Effector memory CD8-positive, alpha-beta T cell (primary cell): ENCODE measurements at places on chromosomes 16 and 17.

DNA sequence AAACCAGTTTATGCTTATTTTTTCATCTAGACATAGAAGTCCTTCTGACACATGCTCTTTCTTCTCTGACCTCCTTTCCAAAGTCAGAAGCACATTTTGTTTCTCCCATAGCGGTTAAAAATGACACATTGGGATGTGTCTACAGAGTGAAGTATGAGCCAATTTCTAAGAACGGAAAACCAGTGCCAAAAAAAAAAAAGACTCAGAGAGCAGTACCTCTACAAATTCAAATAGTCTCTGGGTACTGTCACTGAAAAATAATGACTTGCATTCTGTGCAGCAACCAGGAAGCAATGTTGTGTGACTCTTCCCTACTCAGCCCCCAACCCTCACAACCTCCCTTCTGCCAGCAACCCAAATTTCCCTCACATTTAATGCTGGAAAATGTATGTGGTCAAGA lies 145.5 kb upstream of the PMFBP1 start:
- no peaks in the 10 kb centered on the region for H3K36me3 ChIP-seq
- H3K27ac ChIP-seq, result no peak overlapping the region
- DNase-seq, result no peak
- H3K27me3 ChIP-seq, result no peaks in the 10 kb centered on the region
- H3K4me1 ChIP-seq, result no peaks in the 10 kb centered on the region

- H3K27ac ChIP-seq, result no peak overlapping the region
- DNase-seq, result no peak
- H3K4me3 ChIP-seq, result no peak overlapping the region
- H3K27me3 ChIP-seq, result peaks cover 18% of the 10 kb centered on the region
- H3K36me3 ChIP-seq, result no peaks in the 10 kb centered on the region
Measured at GRCh38 chr16:83768986-83769385, 38.8 kb upstream of the HSBP1 start.

DNA sequence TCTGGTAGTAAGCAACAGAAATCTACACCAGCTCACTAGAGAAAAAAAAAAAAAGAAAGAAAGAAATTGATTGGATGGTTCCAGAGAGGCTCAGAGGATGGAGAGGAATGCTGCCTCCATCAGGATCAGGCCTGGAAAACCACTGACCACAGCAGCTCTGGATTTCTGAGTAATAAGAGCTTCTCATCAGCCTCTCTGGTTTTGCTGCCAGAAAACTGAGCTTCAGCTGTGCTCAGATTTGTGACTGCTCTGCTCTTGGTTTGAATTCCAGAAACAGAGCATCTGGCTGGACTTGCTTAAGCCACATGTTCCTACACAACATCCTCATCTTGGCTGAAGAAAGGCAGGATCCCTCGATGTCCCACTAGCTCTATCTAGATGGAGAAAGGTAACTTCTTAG lies 25.9 kb downstream of the IRX6 start:
- H3K27me3 ChIP-seq, result peaks cover 32% of the 10 kb centered on the region
- no peaks in the 10 kb centered on the region for H3K4me1 ChIP-seq
- H3K4me3 ChIP-seq, result no peak overlapping the region
- no peak for DNase-seq
- H3K36me3 ChIP-seq, result no peaks in the 10 kb centered on the region

DNA sequence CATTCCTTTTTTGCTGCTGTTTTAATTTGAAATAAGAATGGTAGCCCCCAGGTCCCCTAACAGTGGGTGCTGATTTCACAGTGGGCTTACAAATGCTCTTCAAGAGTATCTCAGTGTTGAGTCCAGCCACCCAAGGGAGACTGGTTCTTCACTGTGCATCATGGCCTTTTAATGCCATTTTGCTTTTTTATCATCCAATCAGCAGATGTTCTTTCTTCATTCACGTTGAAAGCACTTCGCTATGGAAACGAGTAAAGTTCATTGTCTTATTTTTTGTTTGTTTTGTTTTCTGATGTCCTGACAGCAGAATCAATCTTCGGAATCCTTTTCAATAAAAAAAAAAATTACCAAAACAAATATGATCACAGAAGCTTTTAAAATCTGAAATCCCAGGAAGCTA lies 429.0 kb downstream of the MAF start:
- H3K27me3 ChIP-seq, result no peaks in the 10 kb centered on the region
- H3K27ac ChIP-seq, result no peak overlapping the region
- peaks cover 4% of the 10 kb centered on the region for H3K4me1 ChIP-seq
- no peak for DNase-seq
- no peak overlapping the region for H3K4me3 ChIP-seq

GRCh38 chr16:19188406-19188805 lies 20.4 kb downstream of the SYT17 start:
- H3K36me3 ChIP-seq, result no peaks in the 10 kb centered on the region
- DNase-seq, result no peak
- H3K4me3 ChIP-seq, result no peak overlapping the region
- H3K27me3 ChIP-seq, result peaks cover 33% of the 10 kb centered on the region
- H3K4me1 ChIP-seq, result no peaks in the 10 kb centered on the region

DNA sequence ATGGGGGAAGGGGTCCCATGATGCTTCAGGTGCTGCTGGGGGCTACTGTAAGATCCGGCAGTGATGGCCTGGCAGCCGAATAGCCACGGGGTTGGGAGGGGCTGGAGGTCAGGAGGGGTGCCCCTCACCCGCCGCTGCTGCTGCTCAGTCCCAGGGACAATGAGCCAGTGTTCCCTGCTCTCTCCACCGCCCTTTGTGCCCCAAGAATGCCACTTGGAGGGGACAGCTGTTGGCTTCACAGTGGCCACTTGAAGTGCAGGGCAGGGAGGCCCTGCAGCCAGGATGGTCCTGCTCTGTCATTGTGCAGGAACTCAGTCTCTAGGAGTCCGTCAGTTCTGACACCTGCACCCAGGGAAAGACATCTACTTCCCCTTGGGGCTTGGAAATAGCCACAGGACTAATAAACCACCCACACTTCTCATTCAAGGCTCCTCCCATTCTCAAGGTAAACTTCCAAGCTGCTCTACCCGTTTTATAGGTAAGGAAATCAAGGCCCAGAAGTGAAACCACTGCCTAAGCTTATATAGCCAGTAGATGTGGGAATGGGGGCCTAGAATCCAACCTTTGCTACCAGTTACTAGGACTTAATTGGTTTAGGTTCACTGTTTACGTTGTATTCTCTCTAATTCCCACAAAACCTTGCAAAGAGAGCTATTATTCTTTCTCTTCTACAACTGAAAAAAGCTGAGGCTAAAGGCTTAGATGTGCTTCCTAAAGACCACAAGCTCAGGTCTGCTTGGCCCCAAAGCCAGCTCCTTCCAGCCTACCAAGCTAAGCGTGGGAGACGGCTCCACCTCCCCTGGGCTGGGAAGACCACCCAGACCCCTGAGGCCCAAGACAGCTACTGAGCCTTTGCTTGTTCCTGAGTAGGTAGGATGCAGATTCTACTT lies 6.2 kb upstream of the CPSF4L start:
- H3K4me3 ChIP-seq, result no peak overlapping the region
- H3K27ac ChIP-seq, result no peak overlapping the region
- H3K27me3 ChIP-seq, result peaks cover 6% of the 10 kb centered on the region

GRCh38 chr16:84531671-84532111 lies 27.2 kb upstream of the MEAK7 start:
- DNase-seq, result no peak
- no peaks in the 10 kb centered on the region for H3K27me3 ChIP-seq
- peaks cover 9% of the 10 kb centered on the region for H3K4me1 ChIP-seq

DNA sequence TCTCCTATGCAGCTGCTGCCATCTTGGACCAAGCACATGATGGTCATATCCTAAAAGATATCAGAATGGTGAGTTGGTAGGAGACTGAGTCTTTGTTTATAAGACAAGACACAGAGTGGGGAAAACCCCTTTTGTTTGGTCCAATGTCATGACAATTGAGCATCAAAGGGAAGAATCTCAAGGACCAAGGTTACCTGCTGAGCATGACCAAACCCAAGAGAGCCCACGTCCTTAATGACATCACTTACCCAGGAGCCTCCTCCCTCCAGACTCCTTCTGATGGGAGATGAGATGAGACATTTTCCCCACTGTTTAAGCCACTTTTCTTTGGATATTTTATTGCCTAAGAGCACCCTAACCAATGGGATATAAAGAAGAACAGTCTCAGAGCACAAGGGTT lies 478.1 kb downstream of the NPIPA7 start:
- H3K4me1 ChIP-seq, result no peaks in the 10 kb centered on the region
- H3K36me3 ChIP-seq, result no peaks in the 10 kb centered on the region
- H3K27ac ChIP-seq, result no peak overlapping the region
- H3K27me3 ChIP-seq, result peaks cover 51% of the 10 kb centered on the region
- H3K4me3 ChIP-seq, result no peak overlapping the region

DNA sequence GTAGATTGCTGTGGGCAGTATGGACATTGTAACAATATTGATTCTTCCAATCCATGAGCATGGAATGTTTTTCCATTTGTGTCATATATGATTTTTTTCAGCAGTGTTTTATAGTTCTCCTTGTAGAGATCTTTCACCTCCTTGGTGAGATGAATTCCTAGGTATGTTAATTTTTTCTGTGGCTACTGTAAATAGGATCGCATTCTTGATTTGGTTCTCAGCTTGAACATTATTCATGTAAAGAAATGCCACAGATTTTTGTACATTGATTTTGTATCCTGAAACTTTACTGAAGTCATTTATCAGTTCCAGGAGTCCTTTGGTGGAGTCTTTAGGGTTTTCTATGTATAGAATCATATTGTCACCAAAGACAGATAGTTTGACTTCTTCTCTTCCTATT lies 19.7 kb upstream of the CDR2 start:
- no peaks in the 10 kb centered on the region for H3K36me3 ChIP-seq
- no peaks in the 10 kb centered on the region for H3K4me1 ChIP-seq
- H3K27ac ChIP-seq, result no peak overlapping the region
- no peak overlapping the region for H3K4me3 ChIP-seq
- DNase-seq, result no peak
